ENCODE measurements at places on chromosomes 7 and 10. TPM values are rescaled to one million over a fixed set of nuclear protein-coding genes. Genes with fewer than 3 reads are reported as not detected.

Gene OR13A1
- not detected for total RNA-seq

- DNase-seq: no peak
These were observed 7.1 kb upstream of the UNCX start for GRCh38 chr7:1225441-1226185.

DNA sequence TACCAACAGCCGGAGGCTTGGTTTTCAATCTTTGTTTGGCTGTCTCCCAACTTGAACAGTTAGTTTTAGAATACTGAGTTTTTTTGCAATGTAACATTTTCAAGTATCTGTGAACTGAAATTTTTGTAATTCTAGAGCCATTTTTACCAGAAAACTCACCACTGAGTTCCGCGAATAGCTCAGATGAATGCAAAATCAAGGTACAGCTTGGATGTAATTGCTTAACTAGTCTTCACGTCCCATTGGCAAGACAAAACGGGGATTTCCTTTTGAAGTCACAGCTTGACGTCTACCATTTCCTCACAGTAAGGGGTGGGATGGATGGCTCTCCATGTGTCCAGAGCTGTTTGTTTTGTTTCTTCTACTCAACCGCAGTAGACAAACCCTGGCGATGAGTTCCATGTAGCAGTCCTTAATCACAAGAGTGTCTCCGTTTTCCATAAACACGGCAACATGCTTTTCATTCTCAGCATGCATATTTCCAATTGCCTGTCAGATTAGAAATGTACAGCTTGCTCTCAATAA lies 55.8 kb upstream of the FGFR2 start:
- DNase-seq: no peak

Gene PLPP4
- not detected for total RNA-seq

DNA sequence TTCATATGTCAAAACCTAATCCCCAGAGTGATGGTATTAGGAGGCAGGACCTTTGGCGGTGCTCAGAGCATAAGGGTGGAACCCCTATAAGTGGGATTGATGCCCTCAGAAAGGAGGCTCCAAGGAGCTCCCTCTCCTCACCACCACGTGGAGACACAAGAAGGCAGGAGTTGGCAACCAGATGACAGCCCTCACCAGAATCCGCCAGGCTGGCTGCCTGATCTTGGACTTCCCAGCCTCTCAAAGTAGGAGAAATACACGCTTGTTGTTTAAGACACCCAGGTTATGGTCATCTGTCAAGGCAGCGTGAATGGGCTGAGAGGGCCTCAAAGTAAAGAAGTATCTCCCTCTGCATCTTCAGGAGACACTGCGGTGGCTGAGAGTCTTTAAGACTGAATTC lies 187.7 kb downstream of the TNS3 start:
- no peak for DNase-seq

- no peak for DNase-seq
These were observed 20.8 kb downstream of the SCRN1 start for GRCh38 chr7:29968683-29969395.

GRCh38 chr7:137670222-137671064 lies 176.3 kb downstream of the DGKI start:
- no peak for DNase-seq

DNA sequence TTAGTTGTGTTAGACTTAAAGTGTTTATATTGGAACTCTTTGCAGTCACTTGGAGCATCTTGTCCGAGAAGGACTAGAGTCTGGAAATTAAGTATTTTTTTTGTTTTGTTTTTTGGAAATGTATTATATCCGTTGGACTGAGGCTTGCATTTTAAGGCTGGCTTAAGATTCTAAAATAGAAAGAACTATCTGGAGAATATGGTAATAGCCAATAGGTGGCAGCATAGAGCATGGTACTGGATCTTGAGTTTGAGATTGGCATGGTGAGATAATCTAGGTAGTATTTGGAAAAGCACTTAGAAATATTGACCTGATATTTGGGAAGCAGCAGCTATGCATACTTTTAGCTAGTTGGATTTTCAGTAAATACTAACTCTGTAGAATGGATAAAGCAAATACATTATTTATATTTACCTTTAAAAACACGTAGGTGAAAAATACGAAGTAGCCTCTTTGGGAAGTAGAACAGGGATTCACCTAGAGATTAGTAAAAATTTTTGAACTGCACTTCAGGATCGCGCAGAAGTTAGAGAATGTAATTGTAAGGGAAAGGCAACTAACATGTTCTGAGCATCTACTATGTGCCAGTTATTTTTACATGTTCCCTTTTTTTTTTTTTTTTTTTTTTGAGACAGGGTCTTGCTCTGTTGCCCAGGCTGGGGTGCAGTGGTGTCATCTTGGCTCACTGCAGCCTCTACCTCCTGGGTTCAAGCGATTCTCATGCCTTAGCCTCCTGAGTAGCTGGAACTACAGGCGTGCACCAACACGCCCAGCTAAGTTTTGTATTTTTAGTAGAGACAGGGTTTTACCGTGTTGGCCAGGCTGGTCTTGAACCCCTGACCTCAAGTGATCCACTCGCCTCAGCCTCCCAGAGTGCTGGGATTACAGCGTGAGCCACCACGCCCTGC lies 78.6 kb downstream of the LCOR start:
- no peak for DNase-seq

Gene WDR86
- 1.6 TPM for total RNA-seq

DNA sequence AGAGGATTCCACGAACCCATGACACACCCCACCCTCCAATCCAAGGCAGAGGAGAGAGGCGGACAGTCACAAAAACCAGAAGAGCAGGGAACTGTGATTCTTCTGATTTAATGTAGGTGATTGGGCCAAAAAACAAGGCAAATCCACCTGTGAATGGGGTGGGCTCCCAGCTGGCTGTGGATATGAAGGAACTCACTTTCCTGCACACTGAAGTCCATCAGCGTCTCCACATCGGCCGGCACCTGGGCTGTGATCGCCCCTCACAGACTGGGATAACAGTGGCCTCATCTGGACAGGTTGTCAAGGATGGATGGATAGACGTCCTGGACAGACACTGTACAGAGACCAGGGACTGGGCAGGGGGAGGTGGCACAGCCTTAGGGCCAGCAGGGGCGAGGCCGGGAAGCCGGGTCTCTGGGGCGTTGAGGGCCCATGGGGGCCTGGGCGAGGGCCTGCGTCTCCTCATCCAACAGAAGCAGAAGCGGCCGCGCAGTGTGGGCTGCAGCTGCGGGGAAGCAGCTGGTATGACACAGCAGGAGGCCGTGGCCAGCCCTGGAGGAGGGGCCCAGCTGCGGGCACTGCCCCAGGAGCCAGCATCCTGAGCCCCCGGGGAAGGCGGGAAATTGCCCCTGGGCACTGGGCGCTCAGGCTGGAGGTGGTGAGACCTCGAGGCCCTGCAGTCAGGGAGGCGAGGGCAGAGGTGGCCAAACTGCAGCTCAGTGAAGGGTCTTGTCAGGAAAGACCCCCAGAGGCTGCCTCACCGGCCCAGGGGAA lies 54.2 kb downstream of the DIP2C start:
- no peak for DNase-seq

DNA sequence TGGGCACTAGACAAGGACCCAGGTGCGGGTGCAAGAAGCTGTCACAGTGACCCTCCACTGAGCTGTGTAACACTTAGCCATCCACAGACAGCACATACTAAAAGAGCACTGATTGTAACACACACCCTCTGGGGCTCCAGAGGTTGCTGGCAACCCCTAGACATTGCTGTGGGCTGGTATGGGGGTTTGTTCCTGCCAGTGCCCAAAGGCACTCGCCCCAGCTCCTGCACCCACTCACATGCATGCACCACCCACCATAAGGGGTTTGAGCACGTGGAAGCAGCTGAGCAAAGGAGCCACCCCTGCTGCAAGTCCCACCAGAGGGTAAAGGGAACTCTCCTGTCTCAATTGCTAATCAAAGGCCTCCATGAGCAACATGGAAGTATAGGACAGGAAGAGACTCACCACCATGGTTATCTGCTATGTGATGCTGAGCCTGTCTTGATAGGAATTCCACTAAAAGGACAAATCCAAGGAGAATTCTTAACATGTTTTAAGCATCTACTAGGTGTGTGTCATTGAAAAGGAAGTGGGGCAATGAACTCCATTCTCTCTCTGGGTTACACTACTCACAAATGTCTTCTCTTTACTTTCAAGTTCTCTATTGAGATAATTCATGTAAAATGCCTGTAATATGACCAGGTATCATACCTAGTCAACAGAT lies 103.1 kb downstream of the GFRA1 start:
- DNase-seq: no peak

Gene SORBS1
- total RNA-seq: 742 TPM

- no peak for DNase-seq
These were observed 389.4 kb upstream of the AUTS2 start for GRCh38 chr7:69208848-69209247.

DNA sequence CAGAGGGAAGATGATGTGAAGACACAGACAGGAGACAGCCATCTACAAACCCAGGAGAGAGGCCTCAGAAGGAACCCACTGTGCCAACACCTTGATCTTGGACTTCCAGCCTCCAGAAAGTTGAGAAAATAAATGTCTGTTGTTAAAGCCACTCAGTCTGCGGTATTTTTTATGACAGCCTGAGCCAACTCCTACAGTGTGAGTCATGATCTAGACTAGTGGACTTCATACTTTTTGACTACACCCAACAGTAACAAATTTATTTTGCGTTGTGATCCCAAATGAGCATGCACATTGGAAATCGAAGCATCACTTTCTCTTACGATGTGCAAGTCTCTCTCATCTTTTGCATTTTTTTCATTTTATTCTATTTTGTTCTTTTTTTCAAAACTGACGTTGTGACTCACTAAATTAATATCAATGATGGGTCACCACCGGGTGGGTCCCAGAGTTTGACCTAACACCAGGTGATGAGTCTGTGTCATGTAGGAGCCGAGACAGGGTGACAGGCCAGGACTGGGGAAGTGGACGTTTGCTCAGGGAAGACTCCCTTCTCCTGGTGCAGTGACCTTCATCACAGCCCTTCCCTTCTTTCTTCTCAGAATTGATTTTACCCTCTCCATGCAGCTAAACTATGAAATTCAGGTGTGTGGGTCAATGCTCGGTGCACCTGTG lies 28.9 kb downstream of the PHYH start:
- no peak for DNase-seq

- DNase-seq: no peak
These were observed 397.6 kb downstream of the GPAM start for GRCh38 chr10:111785921-111786320.

GRCh38 chr10:125091891-125092290 lies 68.5 kb downstream of the CTBP2 start:
- no peak for DNase-seq

DNA sequence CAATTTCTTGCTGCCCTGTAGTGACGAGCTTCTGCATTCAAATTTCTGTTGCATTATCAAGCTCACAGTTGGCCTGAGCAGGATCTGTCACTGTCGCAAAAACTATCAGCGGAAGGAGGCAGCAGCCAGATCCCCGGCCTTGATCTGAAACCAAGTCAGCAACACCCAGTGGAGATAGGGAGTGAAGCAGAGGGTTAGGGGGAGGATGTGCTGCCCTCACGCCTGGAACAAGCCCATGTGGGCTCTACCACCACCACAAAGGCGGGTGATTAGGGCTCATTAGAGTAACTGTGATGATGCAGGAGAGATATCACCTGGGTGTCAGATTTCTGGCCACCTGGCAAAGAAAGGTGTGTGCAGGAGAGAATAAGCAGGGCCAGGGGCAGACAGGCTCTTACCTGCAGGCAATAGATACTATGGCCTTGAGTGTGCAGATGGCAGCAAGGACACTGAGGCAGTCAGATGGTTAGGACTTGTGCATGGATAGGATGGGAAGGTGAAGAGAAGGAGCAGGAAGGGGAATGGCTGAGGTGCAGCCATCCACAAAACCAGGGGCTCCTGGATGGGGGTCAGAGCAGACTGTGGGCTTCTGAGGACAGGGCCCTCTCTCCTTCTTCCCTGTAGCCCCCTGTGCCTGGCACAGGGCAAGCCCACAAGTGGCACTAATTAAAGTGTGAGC lies 417.3 kb downstream of the RPS24 start:
- no peak for DNase-seq

GRCh38 chr7:115178835-115179234 lies 256.9 kb downstream of the MDFIC start:
- DNase-seq: no peak

Gene STAM
- 38.0 TPM for total RNA-seq

DNA sequence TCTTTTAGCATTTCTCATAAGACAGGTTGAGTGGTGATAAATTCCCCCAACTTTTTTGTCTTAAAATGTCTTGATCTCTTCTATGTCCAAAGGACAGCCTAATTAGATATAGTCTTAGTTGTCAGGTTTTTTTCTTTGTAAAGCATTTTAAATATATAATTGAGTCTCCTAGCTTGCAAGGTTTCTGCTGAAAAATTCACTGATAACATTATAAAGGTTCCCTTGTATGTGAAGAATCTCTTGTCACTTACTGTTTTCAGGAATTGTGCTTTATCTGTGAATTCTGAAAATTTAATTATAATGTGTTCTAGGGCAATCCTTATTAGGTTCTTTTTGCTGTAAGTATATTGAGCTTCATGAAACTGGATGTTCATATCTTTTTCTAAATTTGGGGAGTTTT lies 96.8 kb upstream of the ZNF92 start:
- no peak for DNase-seq

DNA sequence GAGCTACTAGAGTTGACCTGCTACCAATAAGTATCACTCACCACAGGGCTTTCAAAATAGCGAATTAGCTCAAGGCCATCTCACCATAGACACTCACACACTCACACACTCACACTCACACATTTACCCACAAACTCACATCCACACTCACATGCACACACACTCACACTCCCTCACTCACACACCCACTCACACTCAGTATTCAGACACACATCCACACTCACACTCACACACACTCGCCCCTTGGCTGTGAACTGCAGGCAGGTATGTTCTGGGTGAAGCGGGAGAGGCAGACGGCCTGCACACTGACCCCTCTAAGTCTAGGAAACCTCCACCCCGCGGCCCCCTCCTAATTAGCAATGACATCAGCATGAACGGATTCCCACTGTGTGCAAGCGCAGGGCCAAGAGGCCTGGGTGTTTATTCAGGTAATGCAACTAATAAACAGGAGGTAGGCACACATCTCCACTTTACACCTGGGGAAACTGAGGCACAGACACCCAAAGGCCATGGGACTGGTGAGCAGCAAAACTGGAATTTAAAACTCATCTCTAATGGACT lies 94.6 kb downstream of the ADARB2 start:
- peak; percentile 50 for DNase-seq

Gene PRLHR
- total RNA-seq: not detected

Gene DRGX
- total RNA-seq: not detected

Gene TMEM270
- not detected for total RNA-seq

DNA sequence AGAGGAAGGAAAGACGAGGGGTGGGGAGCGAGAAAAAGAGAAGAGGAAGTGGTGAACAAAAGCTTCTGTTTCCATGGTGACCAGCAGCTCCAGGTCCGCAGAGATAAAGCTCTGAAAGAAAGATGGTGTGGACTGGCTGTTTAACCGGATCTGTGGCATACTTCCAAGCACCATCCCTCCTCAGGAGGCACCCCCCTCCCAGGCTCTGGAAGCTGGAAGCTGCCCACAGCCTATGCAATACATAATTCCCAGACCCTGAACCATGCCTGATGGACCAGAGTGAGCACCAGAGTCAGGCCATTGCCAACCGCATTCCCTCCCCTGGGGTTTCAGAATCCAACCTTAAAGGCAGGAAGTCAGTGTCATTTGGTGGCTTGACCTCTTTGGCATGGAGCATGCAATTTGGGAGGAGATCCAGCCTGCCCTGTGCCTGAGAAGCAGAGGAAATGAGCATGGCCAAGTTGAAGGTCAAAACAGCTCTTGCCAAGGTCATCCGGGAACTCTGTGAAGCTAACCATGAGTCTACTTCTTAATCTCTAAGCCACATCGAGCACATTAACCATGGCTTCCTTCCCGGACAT lies 22.2 kb upstream of the CPXM2 start:
- DNase-seq: no peak

Measured in right atrium auricular region (tissue), 2 donors.